Activated CD8-positive, alpha-beta memory T cell treated with anti-CD3 and anti-CD28 coated beads for 1 hour (primary cell): ENCODE measurements at places on chromosomes 2 and 18.

- no peak for DNase-seq
Measured at GRCh38 chr18:22468554-22468891, 50.8 kb upstream of the CTAGE1 start.

- no peak for DNase-seq
Measured at GRCh38 chr2:182933629-182934028, 67.2 kb upstream of the FRZB start.

- DNase-seq: no peak
Measured at GRCh38 chr2:241088376-241088775, 13.7 kb downstream of the MTERF4 start.

DNA sequence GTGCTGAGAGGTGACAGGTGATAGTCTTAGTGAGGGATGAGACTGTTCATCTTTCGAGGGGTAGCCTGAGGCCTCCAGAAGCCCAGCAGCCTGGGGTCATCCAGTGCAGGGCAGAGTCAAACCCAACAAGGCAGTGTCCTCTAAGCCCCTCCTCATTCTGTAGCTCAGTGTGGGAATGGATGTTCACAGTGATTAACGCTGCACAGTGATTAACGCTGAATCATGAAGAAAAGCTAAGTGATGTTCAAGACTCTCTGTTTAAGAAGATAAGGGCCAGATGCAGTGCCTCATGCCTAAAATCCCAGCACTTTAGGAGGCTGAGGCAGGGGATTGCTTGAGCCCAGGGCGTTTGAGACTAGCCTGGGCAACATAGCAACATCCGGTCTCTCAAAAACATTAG lies 56.3 kb upstream of the LAPTM4A start:
- DNase-seq: no peak

DNA sequence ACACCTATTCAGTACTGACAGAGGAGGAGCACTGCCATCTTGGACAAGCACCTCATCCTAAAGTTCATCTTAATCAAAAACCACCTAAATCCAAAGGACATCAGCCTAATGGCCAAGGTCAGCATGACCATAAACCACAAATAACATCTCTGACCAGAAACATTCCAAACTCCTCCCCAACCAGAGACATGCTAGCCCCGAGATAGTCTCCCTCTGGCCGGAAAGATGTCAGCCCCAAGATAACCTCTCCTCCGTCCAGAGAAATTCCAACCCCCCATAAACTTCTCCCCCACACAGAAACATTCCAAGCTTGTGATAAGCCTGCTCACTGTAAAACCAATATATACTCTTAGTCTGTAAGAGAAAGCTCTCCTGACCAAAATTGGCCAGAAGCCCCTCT lies 260.6 kb downstream of the CLIP4 start:
- no peak for DNase-seq

DNA sequence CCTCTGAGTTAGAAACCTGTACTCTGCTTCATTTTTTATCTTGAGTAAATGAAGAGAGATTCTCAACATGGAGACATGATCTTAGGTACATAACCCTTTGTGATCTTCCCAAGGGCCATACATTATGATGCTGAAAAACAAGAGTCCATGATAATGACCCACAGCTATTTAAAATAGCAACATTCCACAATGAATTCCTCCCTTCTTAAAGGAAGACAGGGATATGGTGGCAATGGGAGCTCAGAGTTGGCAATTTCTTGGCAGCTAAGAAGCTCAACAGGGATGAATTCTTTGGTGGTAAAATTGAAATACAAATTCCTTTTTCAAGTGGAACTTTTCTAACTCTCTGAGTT lies 638.5 kb downstream of the CNTNAP5 start:
- no peak for DNase-seq
